ENCODE measurements at places on chromosomes 1 and 21.

- DNase-seq, result no peak
These were observed 58.1 kb downstream of the NRIP1 start for GRCh38 chr21:15006594-15007230.

GRCh38 chr1:14639291-14640050, 41.0 kb downstream of the KAZN start:
- no peak for DNase-seq

DNA sequence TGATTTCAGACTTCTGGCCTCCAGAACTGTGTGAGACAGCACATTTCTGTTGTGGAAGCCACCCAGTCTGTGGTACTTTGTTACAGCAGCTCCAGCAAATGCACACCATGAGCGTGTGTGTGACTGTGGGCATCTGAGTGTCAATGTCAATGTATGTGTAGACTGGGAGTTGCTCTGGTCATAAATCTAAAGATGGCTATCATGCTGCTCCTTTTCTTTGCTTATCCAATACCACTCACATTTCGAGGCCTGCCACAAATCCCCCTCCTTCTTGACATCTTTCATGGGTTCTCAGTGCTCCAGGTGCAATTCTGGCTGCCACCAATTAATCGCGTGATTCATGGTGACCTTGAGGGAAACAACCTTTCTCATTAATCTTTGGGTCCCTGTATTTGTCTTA, 141.2 kb downstream of the RWDD3 start:
- no peak for DNase-seq

DNA sequence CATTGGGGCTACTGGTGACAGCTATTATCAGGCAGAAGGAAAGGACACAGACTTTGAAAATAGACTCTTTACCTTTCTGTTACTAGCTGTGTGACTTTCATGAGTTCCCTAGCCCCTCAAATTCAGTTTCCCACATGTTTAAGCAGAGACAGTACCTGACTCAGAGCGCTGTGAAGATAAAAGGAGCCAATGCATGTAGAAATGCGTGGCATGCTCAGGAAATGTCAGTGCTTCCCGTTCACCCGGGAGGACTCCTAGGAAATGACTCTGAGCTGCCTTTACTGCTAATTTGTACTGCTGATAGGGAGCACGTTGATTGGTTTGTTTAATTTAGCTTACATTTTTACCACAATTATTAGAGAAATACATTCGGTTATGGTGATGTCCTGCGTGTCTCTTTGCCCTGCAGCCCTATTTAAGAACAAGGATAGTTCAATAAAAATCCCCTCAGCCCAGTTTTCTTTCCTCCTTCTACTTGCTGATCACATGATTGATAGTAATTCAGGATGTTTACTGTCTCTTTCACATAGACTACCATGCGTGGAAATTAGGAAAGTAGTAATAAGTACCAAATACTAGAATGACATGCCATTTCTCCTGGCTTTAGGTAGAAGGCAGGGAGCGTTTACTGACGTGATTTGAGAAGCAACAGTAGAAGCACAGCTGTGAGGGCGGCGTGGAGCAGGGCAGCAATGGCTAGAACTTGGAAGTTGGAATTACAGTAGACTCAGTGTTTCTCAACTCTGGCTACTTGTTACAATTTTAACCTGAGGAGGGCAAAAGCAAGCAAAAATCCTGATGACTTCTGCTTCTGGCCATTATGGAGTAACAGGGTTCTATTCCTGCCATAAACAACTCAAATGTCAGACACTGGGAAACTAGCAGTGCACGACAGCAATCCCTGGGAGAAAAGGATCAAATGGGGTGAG, 15.9 kb downstream of the PDIK1L start:
- no peak for DNase-seq

DNA sequence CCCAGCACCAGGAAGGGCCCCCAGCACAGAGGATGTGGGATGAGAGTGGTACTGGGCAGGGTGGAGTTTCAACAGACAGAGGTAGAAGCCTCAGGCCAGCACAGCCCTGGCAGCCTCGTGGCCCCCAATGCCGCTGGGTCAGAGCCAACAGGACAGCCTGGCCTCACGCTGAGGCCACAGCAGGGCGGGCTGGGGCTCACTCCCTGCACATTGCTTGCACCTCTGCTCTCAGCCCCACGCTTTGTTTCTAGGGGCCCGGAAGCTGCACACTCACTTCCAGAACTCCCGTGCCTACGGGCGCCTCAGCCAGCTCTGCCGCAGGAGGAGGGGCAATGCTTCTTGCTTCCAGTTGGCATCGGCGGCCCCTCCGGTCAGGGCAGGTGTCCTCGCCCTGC, 72.9 kb downstream of the SIK1 start:
- no peak for DNase-seq

DNA sequence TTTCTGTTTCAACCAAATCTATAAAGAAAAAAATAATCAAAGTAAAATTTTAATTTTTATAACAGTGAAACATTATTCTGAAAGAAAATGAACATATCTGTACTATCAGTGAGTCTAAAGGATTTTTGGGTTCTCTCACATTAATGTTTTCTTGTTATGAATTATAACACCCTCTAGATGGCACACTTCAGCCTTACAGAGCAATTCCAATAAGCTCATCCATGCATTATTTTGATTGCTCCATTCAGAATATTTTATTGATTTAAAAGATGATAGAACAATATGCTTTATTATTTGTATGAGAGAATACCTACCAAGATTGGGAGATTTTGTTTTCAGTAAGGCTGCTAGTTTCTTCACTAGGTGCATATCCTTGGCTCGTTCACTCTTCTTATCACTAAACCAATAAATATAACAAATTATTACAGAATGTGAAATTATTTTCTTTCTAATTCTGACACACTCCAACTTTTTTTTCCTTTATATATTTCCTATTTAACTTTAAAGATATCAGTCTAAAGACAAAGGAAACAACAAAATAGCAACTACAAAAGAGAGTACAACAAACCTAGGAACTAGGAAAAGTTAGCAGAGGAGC, 82.4 kb downstream of the RAB3GAP2 start:
- DNase-seq, result peak; percentile 16

DNA sequence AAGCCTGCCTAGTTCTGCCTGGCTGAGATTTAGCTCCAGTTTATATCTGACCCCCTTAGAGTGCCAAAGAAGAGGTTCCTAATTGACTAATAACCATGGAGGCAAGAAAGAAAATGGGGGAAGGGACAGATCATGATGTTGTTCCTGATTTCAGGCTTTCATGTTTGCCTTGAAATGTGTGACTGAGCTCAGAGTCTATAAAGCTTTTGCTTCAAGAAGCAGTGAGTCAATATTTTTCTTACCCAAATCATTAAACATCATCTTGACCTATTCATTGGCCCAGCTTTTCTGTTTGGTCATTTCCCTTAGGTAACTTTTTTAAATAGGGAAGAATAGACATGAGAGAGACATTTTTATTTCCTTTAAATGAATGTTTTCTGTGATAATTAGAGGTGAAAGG, 55.9 kb downstream of the HHAT start:
- DNase-seq, result no peak

GRCh38 chr21:25464275-25464674, 143.0 kb downstream of the MRPL39 start:
- peak; percentile 18 for DNase-seq

DNA sequence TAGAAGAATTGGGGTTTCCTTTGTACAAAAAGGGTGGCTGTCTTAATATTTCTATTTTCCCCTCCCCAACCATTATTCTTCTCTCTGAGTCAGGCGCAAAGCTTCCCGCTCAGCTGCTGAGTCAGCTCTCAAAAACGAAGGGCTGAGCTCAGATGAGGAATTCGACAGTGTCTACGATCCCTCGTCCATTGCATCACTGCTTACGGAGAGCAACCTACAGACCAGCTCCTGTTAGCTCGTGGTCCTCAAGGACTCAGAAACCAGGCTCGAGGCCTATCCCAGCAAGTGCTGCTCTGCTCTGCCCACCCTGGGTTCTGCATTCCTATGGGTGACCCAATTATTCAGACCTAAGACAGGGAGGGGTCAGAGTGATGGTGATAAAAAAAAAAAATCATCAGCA, 3.0 kb upstream of the TUFT1 start:
- DNase-seq, result no peak

- peak; percentile 61 for DNase-seq
These were observed 68.9 kb downstream of the TENT5C start for GRCh38 chr1:117674521-117675400.

DNA sequence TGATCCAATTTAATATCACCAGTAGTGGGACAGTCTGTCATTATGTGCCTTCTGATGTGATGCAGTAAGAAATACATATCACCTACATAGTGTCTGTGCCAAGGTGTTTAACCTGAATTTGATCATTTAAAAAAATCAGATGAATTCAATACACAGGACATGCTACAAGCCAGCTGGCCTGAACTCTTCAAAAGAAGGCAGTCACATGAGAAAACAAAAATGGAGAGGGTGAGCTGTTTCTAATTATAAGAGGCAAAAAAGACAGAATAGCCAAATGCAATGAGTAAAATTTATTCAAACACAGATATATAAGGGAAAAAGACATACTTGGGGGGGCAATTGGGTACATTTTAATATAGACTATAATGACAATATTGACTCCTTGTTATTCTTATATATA, 66.5 kb downstream of the ST3GAL3 start:
- DNase-seq, result no peak

DNA sequence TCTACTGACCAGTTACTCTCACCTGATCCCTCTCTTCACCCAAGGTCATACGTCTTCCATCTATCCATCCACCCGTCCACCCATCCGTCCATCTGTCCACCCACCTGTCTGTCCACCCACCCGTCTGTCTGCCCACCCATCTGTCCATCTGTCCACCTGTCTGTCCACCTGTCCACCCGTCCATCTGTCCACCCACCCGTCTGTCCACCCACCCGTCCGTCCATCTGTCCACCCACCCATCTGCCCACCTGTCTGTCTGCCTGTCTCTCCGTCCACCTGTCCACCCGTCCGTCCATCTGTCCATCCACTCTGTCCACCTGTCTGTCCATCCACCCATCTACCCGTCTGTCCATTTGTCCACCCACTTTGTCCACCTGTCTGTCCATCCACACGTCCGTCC, 11.8 kb upstream of the KIF26B start:
- DNase-seq, result no peak

DNA sequence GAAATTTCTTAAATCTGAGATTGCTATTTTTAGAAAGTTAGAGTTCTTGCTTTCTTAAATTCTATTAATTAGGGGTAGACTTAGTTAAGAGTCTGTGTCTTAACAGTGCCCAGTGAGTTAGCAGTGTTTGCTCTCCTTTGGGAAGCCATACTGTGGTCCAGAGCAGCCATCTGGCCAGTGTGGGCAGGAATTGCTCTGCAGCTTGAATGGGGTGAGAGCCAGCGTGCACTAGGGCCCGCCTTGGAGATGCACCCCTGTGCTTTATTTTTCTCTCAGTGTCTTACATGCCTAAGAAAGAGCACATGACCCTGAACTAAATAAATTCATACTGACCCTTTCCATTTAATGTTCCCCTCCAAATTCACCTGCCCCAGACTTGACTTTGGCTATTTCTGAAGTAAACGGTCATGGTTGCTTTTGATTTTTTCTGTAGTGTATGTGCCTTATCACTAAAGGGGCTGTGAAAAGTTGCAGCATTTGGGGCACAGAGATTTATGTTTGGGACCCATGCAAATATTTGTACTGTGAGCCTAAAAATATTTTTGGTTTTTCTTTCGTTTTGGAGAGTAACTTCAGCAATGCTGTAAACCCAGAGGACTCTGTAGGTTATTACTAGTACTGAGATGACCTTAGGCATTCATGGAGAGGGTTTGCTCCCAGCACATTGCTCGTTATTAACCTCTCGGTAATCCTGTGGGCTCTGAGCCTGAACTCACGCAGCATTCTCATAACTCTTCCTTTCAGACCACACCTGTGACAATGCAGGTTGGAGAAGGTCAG, 21.3 kb upstream of the KCNQ4 start:
- DNase-seq, result peak; percentile 51

DNA sequence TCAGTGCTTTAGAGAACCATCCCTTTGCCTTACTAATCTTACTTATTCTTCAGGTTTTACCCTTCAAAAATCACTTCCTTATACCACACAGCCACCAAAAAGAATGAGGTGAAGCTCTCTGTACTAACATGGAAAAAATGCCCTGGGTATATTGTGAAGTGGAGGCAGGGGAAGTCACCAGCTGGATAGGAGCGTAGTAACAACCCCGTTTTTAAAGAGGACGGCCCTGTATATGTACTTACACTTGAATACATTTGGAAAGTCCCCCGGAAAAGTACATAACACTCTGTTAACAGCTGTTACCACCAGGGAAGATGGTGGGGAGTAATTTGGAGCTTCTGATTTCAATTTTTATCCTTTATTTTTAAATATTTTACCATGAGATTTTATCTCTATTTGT, 28.2 kb upstream of the KHDRBS1 start:
- peak; percentile 48 for DNase-seq

GRCh38 chr1:81708250-81708649, 92.5 kb upstream of the ADGRL2 start:
- DNase-seq, result no peak

DNA sequence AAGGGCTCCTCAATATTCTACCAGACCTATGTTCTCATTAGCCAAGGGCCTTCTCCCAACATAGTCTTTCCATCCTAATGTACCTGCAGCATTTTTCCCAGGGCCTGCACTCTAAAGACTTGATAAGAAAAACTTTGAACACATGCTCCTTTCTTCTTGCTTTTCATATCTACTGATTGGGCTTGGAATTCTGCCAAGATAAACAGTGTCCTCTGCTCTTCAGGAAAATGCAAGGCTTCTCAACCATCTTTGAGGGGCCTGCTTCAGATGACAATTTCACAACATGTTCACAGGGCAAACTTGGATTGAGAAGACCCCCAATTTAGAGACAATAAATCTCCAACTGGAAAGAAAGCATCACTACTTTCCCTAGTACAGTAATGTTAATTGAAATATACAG, 25.8 kb upstream of the PPT1 start:
- no peak for DNase-seq

GRCh38 chr1:64004451-64005025, 198.9 kb upstream of the UBE2U start:
- no peak for DNase-seq

DNA sequence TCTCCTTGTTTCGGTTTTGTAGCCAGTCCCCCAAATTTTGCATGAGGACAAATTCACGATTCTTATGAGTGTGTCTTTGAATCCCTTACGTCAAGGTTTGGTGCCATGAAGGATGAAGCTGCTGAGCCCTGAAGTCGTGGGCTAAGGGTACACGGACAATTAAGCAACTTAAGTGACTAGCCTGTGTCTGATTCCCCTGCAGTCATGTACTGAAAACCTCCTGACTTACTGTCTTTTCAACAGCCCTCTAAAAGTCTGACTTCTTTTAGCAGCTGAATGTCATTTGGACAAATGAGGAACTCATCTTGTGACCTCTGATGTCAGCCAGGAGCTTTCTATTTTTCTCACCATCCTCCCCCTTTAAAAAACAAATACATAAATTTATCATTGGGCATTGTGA, 27.1 kb upstream of the C1orf105 start:
- DNase-seq, result no peak

GRCh38 chr1:40709100-40709801, 17.7 kb downstream of the NFYC start:
- peak; percentile 73 for DNase-seq

GRCh38 chr1:226135059-226135651, 51.4 kb downstream of the ACBD3 start:
- no peak for DNase-seq

GRCh38 chr1:2295526-2295925, 67.4 kb downstream of the SKI start:
- no peak for DNase-seq
